ENCODE measurements at places on chromosomes 4 and X. TPM values are rescaled to one million over a fixed set of nuclear protein-coding genes. Genes with fewer than 3 reads are reported as not detected.
A peak's percentile ranks its signal among the peaks of the same experiment; 100 is the strongest.

DNA sequence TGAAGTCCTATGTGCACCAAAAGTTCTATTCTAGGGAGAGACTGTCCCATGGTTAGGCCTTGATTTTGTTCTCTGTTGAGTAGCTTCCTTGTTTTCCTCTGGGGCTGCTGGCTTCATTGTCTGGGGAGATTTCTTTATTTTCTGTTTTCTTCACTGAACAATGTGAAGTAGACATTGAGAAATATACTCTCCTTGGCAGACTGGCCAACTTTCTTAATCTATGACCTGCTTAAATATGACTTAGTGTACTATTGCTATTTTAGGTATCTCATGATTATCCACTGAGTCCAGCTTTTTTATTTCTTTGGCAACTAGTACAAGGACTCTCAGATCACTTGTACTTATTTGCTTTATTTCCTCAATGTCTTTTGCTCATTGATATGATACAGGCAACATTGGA is 1594.6 kb downstream of the ARAP2 start:
- no peak for DNase-seq
- no peaks in the 10 kb centered on the region for H3K36me3 ChIP-seq
- no peak overlapping the region for H3K27ac ChIP-seq
- no peaks in the 10 kb centered on the region for H3K27me3 ChIP-seq
- H3K4me1 ChIP-seq: no peaks in the 10 kb centered on the region

GRCh38 chrX:39152106-39152649 is 350.9 kb downstream of the MID1IP1 start:
- H3K27me3 ChIP-seq: no peaks in the 10 kb centered on the region
- no peaks in the 10 kb centered on the region for H3K36me3 ChIP-seq
- DNase-seq: no peak
- H3K4me3 ChIP-seq: no peak overlapping the region
- H3K4me1 ChIP-seq: peaks cover 23% of the 10 kb centered on the region
- H3K27ac ChIP-seq: no peak overlapping the region

DNA sequence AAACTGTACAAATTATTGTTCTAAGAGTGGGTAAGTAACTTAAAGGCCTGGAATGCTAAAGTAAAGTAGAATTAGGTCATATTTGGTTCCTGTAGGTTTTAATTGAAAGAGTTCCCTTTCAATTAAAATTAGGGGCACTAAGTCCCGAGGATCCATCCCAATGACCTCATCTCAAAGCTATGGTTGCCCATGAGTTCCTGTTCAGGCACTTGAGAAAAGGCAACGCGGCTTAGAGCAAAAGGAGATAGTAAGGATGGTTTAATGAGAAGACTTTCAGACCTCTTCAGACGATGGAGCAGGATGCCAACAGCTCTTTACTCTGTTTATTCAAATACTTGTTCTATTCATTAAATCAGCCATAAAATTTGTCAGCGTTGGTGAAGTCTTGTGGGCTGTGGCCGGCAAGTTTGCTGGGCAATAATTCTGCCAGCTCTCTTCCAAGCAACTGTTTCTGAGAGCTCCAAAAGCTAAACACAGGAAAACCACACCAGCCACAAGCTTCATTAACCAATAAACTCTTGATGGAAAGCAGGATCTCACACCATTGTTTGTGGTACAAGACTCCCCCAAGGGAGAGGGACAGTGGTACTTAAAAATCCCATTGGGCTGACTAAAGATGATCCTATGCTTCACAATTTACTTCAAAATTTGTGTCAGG is 167.4 kb downstream of the COL4A6 start:
- peak overlapping the region; percentile 61 for H3K27ac ChIP-seq
- no peak overlapping the region for H3K4me3 ChIP-seq
- no peak for DNase-seq
- peaks cover 21% of the 10 kb centered on the region for H3K4me1 ChIP-seq

GRCh38 chrX:78831523-78831922 is 84.0 kb downstream of the LPAR4 start:
- no peaks in the 10 kb centered on the region for H3K36me3 ChIP-seq
- H3K4me1 ChIP-seq: no peaks in the 10 kb centered on the region
- no peak for DNase-seq
- no peaks in the 10 kb centered on the region for H3K27me3 ChIP-seq
- H3K4me3 ChIP-seq: no peak overlapping the region

DNA sequence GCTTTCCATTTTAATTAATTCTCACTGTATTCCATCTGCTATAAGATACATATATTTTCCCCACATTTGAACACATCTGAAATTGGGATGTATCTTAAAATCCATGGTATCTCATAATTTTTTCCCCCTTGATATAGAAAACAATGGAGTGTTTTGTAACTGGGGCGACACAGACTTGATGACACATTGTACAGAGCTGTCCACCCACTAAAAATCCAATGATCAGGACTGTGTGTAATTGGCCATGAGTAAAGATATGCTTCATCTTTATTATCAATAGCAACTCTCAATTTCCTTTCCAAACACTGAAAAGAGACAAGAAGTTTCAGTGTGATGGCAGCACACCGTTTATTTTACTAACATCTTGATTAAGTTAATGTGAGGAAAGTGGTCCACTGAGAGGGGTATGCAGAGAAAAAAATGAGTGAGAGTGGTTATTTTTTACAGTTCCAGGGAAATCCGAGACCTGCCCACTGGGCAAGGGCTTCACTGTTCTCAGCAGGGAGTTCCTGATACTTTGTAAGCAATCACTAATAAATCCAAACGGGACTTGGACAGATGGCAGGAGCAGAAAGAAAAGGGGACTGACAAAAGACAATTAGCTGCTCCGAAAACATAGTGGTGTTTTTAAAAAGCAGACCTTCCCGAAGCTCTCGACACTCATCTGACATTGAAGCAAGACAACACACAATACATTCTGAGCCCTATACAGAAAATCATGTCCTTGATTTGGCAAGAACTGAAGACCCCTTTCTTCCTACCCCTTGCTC is 149.4 kb downstream of the TSPAN5 start:
- no peaks in the 10 kb centered on the region for H3K27me3 ChIP-seq
- DNase-seq: no peak
- H3K4me3 ChIP-seq: peak overlapping the region; percentile 3
- H3K27ac ChIP-seq: no peak overlapping the region
- peaks cover 35% of the 10 kb centered on the region for H3K4me1 ChIP-seq

- DNase-seq: no peak
- H3K27me3 ChIP-seq: peaks cover 12% of the 10 kb centered on the region
- H3K4me3 ChIP-seq: no peak overlapping the region
- H3K27ac ChIP-seq: no peak overlapping the region
- peaks cover 10% of the 10 kb centered on the region for H3K4me1 ChIP-seq
- no peaks in the 10 kb centered on the region for H3K36me3 ChIP-seq
Measured at GRCh38 chrX:130174045-130174704, 2.4 kb downstream of the RAB33A start.

DNA sequence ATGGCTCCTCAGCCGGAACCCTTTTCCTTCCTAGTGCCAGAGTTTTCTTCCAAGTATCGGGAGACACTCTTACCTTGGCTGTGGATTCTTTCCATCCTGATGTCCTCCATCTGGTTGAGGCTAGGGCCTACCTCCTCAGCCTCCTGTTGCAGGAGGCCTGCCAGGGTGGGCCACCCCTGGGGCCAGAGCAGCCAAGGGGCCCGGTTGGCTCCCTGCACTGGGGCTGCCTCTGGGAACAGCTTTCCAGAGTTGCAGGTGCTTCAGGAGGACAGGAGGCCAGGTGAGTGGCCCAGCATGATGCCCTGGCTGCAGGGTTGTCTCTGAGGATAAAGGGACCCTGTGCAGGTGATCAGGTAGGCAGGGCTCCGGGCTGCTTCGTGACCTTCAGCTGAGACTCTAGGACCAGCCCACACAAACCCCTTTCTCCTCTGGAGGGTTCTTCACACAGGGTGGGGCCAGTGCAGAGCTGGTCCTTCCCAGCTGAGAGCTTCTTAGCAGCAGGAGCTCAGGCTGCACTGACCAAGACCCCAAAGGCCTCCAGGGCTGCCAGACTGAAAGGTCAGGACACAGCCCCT is 5.3 kb upstream of the GPR78 start:
- H3K4me1 ChIP-seq: no peaks in the 10 kb centered on the region
- H3K27ac ChIP-seq: no peak overlapping the region
- DNase-seq: no peak
- H3K36me3 ChIP-seq: no peaks in the 10 kb centered on the region
- peaks cover 32% of the 10 kb centered on the region for H3K27me3 ChIP-seq

- peaks cover 8% of the 10 kb centered on the region for H3K4me1 ChIP-seq
- peaks cover 7% of the 10 kb centered on the region for H3K36me3 ChIP-seq
- H3K4me3 ChIP-seq: no peak overlapping the region
- H3K27ac ChIP-seq: no peak overlapping the region
- no peak for DNase-seq
Measured at GRCh38 chr4:26822546-26822945, 38.1 kb upstream of the STIM2 start.

DNA sequence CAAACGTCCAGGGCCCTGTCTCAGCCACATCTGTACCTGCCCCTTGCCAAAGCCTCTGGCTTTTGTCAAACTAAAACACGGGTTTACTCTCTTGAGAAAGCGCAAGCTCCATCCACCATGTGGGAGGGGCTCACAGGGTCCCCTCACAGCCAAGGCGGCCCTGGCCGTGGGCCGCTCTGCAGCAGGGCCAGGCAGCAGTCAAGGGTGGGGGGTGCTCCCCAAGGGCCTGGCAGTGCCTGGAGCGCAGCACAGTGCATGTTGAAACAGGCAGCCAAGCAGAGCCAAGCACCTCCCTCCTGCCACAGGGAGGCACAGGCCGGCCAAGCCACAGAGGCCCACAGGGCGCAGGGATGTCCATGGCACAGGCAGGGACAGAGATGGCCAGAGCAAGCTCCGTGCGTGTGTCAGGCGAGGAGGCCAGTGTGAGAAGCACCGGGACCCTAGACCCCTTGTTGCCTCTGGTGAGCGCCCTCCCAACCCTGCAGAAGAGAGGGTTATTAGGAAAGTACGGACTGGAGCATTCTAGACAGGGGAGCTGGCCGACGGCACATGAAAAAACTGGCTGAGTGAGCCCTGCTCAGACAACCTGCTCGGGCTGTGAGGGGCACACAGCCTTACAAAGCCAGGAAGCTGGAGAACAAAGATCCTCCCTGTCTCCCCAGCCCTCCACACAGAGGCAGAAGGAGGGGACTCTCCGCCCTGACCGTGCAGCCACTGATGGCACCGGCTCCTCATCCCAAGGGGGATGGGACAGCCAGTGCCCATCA is 39.0 kb downstream of the FAM53A start:
- H3K4me3 ChIP-seq: no peak overlapping the region
- no peaks in the 10 kb centered on the region for H3K36me3 ChIP-seq
- peaks cover 9% of the 10 kb centered on the region for H3K4me1 ChIP-seq
- no peaks in the 10 kb centered on the region for H3K27me3 ChIP-seq
- H3K27ac ChIP-seq: no peak overlapping the region
- DNase-seq: no peak

DNA sequence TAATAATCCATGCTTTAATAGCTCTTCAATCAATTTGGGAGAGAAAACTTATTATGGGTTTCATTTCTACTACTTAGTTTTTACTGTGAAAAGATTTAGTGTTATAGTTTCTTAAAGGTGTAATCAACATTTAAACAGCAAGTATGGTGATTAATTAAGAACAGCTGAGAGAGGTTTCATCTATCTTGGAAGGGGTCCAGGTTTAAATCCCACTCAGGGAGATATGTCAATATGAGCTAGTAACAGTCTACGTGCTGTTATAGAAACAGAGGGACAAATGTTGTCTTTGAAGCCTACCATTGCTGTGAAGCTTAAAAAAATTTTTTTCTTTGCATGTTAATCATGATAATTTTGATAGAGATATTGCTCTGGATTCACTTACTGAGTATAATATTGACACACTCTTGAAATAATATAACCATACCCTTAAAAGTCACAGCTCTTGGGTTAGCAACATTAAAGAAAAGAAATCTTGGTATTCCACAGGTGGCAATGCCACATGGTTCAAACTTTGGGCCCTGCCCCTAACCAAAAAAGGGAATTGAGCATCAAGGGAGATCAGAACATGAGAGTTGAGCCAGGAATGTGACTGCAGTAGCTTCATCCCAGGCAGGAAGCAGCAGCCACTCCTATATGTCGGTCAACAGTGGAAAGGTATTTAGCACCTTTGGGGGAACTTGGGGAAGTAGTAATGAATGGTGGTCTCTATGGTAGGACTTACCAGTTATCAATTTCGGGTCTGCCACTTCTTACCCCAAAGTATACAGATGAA is 107.8 kb downstream of the ANK2 start:
- no peak for DNase-seq
- no peak overlapping the region for H3K4me3 ChIP-seq
- H3K27ac ChIP-seq: no peak overlapping the region

DNA sequence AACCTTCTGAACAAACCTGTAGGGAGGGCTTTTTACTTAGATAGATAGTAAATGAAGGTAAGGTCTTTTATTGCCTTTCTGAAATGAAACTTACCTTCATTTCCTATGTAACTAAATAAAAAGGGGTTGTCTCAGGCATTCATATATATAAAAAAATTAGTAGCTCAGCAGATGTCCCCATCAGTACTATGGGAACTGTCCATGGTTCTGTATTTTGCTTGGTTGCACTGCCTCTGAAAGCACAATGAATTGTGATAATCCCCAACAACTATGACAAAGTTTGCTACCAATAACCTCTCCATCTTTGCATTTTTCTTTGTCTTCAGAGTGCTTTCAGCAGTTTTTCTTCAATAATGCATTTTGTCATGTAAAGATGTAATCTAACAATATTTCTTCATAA is 222.4 kb downstream of the SLIT2 start:
- no peaks in the 10 kb centered on the region for H3K36me3 ChIP-seq
- H3K4me1 ChIP-seq: peaks cover 6% of the 10 kb centered on the region
- no peak for DNase-seq
- no peaks in the 10 kb centered on the region for H3K27me3 ChIP-seq
- H3K4me3 ChIP-seq: no peak overlapping the region

- H3K4me1 ChIP-seq: no peaks in the 10 kb centered on the region
- H3K27me3 ChIP-seq: no peaks in the 10 kb centered on the region
- no peak for DNase-seq
- H3K4me3 ChIP-seq: no peak overlapping the region
- H3K36me3 ChIP-seq: peaks cover 3% of the 10 kb centered on the region
Measured at GRCh38 chrX:104681214-104681613, 115.2 kb downstream of the IL1RAPL2 start.

DNA sequence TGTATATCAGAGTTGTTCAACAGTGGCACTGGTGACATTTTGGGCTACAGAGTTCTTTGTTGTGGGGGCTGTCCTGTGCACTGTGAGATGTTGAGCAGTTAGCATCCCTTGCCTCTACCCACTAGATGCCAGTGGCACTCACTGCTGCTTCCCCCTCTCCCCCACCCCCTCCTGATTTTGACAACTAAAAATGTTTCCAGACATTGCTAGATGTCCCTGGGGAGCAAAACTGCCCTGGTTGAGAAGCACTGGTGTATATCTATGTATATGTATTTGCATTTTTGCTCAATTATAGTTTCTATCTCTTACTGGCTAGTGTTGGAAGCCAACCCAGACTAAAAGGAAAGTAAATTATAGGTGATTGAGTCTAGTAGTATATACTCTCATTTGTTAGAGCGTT is 2.4 kb downstream of the TMEM131L start:
- peaks cover 4% of the 10 kb centered on the region for H3K36me3 ChIP-seq
- peak overlapping the region; percentile 20 for H3K4me3 ChIP-seq
- no peak overlapping the region for H3K27ac ChIP-seq
- H3K27me3 ChIP-seq: peaks cover 22% of the 10 kb centered on the region

The THAP9 gene
- 5.3 TPM for total RNA-seq

The SMIM10L2A gene
- 2.6 TPM for total RNA-seq

The CORIN gene
- 34.6 TPM for total RNA-seq

The DDX3X gene
- total RNA-seq: 255 TPM
